ENCODE measurements at places on chromosomes 4 and X. TPM values are rescaled to one million over a fixed set of nuclear protein-coding genes. Genes with fewer than 3 reads are reported as not detected.

RASGEF1B gene
- 19.4 TPM for total RNA-seq

PCDH11X gene
- total RNA-seq = 2.2 TPM

TBCK gene
- 38.5 TPM for total RNA-seq

FMR1NB gene
- not detected for total RNA-seq

SLC4A4 gene
- total RNA-seq = 3.0 TPM

SPANXD gene
- total RNA-seq = not detected

MMAA gene
- total RNA-seq = 7.5 TPM

PAGE2 gene
- total RNA-seq = 0.92 TPM

SRPK3 gene
- total RNA-seq = not detected

SATL1 gene
- 0.21 TPM for total RNA-seq

Data from endodermal cell (in vitro differentiated cells).